Upper lobe of right lung (tissue), 1 donor: ENCODE measurements at places on chromosomes 7 and 10.

DNA sequence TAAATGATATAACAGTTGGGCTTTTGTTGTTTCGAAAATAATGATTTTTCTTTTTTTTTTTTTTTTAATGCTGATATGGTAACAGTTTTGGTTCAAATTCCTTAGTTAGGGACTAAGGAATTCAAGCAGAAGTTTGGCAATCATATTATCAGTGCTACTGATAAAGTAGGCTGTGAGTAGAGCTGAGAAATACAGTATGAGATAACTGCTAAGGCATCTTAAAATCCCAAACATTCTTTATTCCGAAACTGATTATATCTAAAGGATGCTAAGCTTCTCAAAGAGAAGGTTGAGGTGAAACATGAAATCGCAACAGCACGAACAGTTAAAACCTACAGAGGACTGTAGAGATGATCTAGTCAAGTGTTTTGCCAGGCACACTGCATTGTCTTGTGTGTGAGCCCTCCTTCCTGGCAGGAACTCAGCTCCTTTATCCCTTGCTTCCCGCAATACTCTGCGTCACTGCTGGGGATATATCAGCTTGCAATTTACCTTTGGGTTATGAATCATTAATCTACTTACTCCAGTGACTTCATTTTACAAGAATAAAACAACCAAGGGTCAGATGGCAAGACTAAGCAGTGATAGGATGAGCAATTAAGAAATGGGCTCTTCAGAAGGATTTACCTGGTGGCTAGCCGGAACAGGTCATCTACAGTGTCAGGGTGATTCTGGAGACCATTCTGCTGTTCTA lies 36.7 kb downstream of the IRF5 start:
- no peak for DNase-seq

GRCh38 chr7:91233212-91233611 lies 31.0 kb upstream of the FZD1 start:
- no peak for DNase-seq

GRCh38 chr10:122261584-122261983 lies 9.5 kb upstream of the BTBD16 start:
- no peak for DNase-seq

- no peak for DNase-seq
These were observed 8.9 kb downstream of the VSTM4 start for GRCh38 chr10:49106451-49106850.

DNA sequence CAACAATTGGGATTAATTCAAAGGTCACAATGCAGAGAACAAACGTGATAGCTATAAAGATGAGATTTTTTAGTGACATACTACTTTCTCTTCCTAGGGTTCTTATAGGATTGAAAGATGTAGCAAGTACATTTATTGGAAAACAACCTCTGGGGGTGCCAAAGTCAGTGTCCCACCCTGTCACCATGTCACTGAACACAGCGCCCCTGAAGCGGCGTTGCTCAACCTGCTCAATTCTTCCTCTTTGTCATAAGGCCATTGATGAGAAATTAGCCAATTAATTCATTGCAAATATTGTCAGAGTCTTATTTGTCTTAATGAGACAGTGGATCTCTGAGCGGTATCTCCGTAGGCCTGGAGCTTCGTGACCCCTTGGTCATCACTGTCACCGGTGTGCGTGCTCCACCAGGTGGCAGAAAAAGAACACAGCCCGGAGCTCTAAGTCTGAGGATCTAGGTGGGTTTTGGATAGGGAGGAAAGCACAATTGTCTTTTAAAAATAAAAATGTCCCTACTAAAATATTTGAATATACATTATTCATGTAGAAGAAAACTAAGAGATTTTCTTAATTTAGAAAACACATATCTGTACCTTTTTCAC lies 362.6 kb downstream of the PAXIP1 start:
- no peak for DNase-seq

- DNase-seq = no peak
These were observed 82.3 kb downstream of the UNCX start for GRCh38 chr7:1314908-1315450.

- DNase-seq = no peak
These were observed 164.6 kb downstream of the PTEN start for GRCh38 chr10:88028072-88028471.

GRCh38 chr10:92681306-92681834 lies 8.4 kb upstream of the HHEX start:
- DNase-seq = no peak

DNA sequence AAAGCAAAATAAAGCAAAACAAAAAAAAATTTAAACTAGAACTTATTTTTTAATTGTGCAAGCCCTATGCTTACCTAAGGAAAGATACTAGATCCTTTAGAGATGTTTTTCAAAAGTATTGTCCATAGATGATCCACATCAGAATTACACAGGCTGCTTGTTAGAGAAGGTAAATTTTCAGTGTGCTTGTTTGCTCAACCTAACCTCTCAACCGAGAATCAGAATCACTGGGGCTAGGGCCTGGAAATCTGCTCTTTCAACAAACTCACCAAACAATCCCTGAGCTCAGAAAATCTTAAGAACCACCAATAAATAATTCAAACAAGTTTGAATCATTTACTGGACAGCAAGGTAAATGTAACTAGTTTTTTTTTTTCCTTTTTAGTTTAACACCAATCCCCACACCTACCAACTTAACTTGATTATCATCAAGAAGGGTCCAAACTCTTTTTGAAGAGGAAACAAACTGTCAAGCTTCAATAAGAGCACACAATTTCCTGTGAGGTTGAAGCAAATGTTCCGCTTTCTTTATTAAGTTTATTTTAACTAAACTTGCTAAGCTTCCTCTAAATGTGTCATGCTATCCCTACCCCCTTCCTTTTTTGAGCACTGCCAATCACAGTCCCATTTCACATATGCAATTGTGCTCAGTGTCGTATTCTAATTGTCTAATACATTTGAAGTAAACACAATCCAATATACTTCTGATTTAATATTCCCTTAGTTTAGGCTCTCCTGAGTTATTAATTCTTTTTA lies 7.4 kb upstream of the TSPAN33 start:
- no peak for DNase-seq

GRCh38 chr10:33955676-33956075 lies 621.2 kb upstream of the NRP1 start:
- DNase-seq = no peak

DNA sequence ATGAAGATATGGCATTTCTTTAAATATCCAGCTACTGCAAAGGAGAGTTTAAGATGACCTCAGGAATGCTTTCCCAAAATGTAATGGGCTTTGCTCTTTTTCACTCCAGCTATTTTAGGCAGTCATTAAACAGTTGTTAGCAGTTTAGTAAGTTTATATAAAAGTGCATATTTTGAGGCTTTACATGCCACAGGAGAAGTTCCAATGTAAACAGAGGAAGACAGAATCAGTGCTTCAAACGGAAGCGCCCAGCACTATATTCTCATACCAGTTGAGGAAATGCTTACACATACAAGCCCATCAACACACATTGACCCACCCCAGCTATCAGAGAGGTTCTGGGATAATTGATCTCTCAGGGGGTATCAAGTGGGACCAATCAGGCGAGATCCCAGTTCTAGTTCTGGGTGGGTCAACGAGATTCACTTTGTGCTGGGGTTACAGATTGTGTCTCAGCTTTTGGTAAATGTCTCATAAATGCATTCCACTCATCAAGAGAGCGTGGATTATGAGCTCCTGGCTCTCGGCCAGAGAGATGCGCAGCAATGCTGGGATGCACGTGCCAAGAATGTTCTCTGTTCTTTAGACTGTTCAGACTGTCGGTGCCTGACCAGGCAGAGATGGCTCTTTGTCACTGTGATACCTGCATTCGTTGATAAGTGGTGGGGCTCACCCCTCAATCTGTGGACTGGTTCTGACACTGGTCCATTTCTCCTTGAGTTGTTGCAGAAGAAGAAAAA lies 55.0 kb downstream of the CACNB2 start:
- no peak for DNase-seq

- DNase-seq = peak; percentile 63
These were observed 16.7 kb downstream of the GPRIN2 start for GRCh38 chr10:46539596-46540411.

DNA sequence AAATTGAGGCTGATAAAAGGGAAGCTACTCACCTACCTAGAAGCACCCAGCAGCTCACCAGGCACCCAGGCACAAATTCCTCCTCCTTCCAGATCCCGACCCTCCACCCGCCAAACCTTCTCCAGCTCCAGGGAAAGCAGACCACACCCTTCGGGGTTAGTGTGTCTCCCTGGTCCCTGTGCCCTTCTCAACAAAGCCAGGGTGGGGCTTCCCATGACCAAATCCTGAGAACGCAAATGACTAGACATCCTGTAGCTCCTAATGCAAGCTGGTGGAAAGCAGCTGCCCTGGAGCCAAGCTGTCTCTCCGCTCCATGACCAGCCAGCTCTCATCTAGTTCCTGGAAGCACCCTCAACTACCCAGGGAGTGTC lies 4.4 kb downstream of the TBX20 start:
- DNase-seq = no peak

DNA sequence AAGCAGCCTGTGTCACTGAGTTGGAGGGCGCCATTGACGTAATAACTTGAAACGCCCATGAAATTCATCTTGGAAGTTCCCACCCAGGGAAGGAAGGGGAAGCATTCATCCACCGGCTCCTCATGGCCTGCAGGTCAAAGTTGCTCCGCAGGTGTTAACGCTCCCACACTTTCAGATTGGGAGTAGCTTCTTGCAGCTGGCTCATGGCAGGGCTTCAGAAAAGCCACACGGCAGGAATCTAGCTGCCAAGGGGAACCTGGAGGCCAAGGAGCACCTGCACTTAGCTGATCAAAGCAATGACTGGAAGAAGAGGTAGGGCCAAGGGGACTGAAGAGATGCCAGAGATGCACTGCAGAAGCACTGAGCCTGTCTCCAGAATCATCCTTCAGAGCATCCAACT lies 203.2 kb downstream of the ARHGAP12 start:
- DNase-seq = no peak

DNA sequence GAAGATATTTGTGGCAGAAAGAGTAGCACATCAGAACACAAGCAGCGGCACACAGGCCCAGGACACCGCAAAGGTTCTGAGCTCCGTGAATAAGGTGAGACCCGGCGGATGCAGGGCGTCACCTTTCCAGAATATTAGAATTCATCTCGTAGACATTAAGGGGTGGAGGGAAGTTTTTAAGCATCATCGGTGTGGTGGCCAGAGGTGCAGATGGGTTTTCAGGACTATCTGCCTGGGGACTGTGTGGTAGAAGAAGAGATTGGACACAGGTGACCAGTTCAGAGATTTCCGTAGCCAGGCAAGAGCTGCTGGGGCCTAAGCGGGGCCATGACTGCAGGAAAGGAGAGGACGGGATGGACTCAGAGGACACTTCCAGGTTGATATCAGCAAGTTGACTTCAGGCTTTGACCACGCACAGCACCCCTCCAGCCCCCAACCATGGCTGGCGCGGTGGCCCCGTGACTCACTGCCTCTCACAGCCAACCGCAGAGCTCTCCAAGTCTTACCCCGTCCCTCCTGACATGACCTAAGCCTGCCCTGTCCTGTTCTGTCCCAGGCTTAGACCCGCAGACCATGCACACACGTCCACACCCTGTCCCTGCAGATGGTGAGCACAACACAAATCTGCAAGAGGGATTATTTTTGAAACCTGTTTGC lies 97.2 kb downstream of the OAT start:
- DNase-seq = peak; percentile 49

GRCh38 chr7:107463139-107464078 lies 6.4 kb upstream of the GPR22 start:
- DNase-seq = no peak

- no peak for DNase-seq
These were observed 8.7 kb downstream of the CEP55 start for GRCh38 chr10:93505075-93505474.

- DNase-seq = no peak
These were observed 72.1 kb downstream of the ARMC3 start for GRCh38 chr10:22999942-23000341.

- DNase-seq = no peak
These were observed 82.3 kb upstream of the PPIF start for GRCh38 chr10:79264942-79265341.

DNA sequence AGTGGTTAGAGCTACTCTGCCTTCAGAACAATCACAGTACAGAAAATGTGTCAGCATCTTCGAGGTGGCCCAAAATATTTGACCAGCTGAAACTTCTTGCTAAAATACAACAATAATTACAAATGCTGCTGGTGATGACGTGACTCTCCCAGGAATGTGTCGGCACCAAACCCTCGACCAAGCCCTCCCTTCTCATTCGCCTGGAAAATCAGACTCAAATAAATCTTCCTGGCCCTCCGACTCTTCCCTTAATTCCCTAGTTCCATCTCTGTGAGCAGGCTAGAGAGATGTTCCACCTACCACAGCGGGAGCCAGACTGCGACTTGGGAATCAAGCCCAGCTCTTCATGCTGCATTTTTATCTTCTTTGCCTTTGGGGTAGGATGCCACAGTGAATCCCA lies 4.1 kb downstream of the PRSS2 start:
- DNase-seq = no peak

DNA sequence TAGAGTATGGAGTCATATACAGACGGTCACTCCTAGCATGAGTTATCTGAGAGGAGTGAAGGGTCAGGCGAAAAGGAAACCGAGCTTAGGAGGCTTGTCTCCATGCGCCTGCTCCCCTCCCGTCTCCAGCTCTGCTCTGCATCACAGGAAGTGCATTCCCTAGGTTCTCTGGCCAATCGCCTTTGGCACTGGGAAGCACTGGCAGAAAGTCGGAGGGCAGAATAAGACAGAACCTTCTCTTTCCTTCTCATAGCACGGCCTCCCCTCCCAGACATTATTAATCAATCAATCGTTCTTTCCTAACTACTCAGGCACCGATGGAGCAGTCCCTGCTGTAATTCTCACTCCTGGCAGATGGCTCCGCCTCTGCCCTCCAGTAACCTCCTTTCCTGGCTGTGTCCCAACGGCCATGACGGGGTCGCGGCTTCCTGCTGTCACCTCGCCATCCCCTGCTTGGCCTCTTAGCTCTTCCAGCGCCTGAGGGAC lies 177.1 kb downstream of the FRMD4A start:
- no peak for DNase-seq

DNA sequence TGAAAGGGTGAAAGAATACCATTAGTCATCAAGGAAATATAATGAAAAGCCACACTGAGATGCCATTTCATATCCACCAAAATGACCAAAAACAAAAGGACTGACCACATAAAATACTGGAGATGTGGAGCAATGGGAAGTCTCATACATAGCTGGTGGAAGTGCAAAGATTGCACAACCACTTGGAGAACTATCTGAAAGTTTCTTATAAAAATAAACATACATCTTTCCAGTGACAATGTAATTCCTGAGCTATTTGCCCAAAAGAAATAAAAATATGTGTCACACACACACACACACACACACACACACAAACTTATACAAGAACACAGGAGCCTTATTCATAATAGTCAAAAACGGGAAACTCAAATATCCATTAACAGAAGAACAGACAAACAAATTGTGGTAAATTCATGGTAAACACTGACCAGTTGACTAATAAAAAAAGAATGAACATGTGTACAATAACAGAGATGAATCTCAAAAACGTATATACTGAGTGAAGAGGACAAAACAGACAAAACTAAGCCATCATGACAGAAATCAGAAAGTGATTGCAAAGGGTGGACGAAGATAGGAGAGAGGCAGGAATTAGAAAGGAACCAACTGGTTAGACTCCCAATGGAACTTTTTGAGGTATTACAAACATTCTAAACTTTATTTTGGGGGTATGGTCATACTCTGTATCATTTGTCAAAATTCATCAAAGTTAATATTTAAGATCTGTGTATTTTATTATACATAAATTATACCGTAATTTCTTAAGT lies 21.5 kb downstream of the WASL start:
- DNase-seq = no peak
